ENCODE measurements at places on chromosomes 5 and 9.

DNA sequence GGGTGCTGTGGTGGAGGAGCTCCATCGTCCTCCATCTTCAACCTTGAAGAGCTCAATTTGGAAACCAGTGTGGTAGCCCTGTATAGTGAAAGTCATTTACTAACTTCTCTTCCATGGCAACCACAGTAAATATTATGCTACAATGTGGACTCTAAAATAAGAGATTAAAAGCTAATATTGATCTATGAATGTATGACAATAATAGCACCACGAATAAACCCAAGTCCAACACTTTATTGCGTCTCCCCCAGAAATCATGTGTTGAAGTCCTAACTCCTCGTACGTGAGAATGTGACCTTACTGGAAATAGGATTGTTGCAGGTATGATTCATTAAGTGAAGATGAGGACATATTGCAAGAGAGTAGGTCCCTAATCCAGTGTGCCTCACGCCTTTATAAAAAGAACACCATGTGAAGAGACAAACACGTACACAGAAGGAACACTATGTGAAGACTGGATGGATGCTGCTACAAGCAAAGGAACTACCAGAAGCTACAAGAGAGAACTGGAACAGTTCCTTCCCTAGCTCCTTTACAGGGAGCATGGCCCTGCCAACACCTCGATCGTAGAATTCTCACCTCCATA, 276.2 kb downstream of the PDE4D start:
- no peak for DNase-seq

- peak; percentile 30 for DNase-seq
Measured at GRCh38 chr5:142770650-142771609, 753 bp downstream of the ARHGAP26 start.

- DNase-seq = no peak
Measured at GRCh38 chr9:81384911-81385310, 304.4 kb downstream of the TLE1 start.

GRCh38 chr9:121141706-121142105, 60.0 kb downstream of the RAB14 start:
- DNase-seq = no peak

DNA sequence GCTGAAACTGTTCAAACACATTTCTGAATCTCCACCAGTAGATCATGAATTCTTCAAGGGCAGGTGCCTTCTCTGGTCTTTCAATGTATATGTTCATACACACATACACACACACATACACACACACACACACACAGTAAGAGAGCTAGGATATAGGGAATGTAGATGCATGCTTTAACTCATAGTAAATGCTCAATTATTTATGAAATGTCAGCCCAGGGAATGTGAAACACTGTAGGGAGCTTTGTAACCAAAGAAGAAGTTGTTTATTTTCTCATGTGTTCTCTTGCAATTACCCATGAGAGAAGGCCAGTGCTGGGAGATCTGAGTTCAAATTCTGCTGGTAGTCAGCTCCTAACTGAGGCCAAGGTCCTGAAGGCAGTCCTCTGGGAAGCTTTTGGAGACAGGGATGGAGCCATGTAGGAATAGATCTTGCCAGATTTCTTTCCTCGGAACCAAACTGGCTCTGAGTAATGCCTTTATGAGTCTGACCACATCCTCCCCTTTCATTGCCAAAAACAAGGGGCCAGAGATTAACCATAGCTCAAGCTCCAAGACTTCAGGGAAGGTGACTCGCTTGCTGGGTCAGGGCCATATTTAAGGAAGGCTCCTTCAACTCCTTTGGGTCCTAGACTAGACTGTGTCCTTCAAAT, 487.0 kb upstream of the TNC start:
- no peak for DNase-seq

DNA sequence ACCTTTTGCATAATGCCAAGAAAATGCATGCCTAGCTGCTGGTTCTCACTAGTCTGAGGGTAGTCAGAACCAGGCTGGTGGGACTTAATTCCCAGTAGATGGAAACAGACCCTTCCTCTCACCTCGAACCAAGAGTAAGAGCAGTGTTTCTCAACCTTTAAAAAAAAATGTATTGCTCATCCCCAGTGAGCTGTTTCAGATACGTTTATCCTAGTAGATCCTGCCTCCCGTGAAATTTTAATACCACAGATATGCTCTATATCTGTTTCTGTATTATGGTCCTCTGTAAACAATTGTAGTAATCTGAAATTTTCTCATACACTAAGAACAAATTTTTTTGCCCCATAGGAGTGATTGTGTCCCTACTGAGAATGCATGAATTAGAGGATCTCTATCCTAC, 86.2 kb downstream of the TEK start:
- no peak for DNase-seq

DNA sequence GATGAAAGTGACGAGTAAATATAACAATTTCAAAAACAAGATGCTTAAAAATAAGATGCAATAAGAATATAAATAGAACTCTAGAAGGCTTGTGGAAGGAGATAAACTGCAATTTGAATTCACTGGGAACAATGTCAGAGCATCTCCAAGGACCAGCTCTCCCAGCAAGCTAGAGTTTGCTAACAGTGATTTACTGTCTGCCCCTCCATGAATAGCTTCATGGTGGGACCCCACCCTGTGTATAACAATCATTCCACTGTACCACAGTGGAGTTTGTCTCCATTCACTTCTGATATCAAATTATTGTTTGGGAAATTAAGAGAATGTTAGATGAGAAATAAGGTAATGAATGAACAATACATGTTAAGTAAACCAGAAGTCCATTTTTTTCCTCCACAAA, 7.3 kb upstream of the SEMA6A start:
- no peak for DNase-seq

DNA sequence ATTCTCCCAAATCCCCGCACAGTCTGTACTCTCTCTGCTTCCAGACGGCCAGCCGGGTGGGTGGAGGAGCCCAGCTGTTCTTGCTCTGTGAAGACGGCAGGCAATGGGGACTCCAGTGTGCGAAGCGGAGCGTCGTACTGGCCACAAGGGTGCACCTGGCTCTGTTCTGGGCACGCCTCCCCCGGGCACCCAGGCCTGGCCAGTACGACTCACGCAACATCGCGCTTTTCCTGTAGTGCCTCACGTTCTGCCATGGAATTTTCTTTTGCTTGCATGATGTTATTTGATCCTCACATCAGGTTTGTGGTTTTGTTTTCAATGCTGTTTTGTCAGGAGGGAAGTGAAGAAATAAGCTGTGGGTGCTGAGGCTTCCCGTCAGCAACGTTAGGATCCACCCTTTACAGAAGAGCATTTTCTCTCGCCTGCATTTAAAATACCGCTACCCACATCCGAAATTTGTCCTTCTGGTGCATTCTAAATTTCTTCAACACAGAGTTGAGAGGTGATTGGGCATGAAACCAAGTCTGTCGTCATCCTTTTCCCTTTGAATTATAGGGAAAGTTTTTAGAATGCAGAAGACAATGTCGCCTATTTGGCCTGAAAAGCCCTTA, 311.7 kb downstream of the TRIM36 start:
- DNase-seq = peak; percentile 68

DNA sequence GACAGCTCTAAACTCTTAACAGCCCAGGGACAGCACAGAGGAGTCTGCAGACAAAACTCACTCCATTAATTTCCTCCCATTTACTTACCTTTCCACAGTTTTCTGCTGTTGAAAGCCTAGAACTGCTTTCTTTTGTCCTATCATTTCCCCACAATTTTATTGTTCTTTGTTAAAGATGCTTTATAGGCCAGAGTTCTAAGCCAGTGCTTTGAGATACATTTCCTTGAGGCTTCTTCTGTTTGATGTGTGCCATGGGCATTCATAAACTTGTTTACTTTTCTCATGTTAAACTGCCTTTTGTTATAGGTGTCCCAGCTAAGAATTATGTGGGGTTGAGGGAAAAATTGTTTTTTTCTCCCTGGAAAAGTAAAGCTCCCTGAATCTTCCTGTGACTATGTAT, 25.9 kb upstream of the SUB1 start:
- no peak for DNase-seq

Data from dorsolateral prefrontal cortex (tissue), 122 donors.